ENCODE measurements at places on chromosomes 5 and 9.

DNA sequence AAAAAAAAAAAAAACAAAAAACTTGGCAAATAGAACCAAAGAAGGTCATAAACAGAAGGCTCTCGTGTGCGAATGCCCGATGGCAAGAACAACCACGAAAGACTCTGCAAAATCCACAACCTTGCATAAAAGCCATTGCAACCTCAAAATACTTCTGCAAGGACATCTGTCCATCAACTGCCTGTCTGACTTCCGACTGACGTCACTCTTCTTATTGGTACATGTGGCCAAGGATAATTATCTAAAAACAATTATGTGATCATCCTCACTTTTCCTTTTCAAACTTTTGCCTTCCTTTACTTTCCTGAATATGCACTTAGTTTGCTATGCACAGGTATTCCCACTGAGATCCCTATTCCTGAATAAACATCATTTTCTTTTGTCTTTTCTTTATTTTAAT, 29.2 kb upstream of the DNAH5 start:
- DNase-seq = no peak

- no peak for DNase-seq
These were observed 46.1 kb upstream of the ZBED3 start for GRCh38 chr5:77133061-77133758.

GRCh38 chr5:152503206-152503605, 98.1 kb upstream of the NMUR2 start:
- DNase-seq = no peak

DNA sequence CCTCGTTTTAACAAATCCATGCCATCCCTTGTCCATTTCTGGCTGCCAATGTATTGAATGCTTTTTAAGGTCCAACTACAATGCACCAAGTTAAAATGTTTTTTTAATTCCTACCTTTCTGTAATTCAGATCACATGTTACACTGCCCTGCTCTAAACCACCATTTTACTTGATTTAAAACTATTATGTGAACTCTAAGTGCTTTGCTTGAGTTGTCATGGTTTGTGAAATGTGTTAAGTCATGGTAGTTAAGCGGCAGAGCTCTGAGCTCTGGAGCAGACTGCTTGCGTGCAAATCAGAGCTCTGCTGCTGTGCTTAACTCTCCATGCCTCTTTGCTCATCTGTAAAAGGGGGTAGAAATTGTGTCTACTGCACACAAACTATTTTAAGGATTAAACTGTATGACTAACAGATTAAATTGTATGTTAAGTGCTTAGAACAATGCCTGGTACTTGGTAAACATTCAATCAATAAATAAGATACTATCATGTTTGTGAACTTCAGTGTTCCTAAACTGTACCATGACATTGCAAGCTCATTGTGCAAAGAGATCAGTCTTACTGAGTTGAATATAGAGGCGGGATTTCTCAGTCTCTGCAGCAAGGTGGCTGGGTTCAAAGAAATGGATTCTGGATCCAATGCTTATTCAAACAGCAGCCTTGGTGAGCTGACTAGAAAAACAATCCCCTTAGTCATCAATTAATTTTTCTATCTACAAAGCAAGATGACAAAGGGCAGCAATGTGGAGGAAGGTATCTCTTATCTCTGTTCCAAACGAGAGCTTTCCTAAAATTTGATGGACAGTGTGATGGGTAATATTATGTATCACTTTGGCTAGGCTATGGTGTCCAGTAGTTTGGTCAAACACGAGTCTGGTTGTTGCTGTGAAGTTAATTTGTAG, 16.1 kb upstream of the CMBL start:
- no peak for DNase-seq

- DNase-seq = no peak
These were observed 324.5 kb downstream of the GADD45G start for GRCh38 chr9:89929315-89929672.

GRCh38 chr9:106892632-106893031, 29.7 kb downstream of the ZNF462 start:
- DNase-seq = no peak

GRCh38 chr5:126562823-126563222, 32.2 kb downstream of the ALDH7A1 start:
- DNase-seq = no peak

DNA sequence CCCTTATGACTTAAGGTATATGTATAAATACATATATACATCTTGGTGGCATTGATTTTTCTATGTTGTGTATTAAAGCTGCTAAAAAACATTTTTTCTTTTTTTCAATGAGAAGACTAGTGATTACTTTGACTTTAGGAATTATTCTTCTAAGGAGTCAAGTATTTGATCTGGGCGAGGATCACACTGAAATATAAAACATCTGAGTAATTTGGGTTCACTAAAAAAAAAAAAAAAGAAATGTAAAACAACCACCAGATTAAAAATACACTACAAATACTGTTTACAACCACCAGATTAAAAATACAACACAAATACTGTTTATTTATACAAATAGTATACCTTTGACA, 9.0 kb downstream of the UBAP1 start:
- no peak for DNase-seq

DNA sequence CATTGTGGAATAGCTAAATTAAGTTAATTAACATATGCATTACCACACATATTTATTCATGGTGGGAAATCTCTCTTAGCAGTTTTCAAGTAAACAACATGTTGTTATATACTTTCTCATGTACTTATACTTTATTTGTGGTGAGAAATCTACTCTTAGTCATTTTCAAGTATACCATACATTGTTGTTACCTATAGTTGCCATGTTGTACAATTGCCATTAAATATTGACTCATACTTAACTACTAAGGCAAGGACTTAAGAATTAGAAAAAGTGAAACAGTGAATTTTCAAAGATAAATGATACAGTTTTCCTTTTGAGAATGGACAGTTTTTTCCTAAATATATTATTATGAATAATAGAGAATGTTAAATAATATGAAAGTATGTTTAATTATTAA, 27.7 kb downstream of the UGCG start:
- no peak for DNase-seq

GRCh38 chr5:143194206-143194605, 209.3 kb downstream of the NR3C1 start:
- DNase-seq = no peak

DNA sequence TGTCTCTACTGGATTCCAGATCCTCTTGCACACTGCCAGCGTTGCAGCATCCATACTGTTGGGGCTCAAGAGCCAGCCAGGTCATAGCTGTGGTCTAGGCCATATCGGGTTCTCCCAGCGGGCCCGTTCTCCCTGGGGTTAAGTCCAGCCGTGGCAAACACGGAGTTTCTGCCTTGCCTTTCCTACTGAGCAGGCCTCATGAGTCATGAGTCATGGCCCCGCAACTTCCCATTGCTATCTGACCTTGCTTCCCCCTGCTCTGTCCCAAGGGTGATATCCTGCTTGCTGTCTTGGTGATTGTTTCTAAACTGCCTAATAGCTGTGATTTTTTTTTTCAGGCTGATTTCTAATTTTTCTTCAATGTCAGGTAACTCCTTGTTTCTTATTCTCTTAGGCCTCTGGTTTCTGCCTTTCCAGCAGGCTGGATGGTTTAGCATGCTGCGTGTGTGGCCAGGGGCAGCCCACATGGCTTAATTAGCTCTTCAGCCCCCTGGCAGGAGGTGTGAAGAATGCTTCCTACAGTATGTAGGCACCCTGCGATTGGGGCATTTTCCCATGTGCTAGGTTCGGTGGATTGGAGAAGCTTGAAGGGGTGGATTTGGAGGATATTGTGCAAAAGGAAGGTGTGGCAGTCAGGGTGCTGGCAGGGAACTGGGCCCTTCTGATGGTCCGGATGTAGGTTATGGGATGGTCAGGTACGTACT, 18.7 kb downstream of the DAPK1 start:
- no peak for DNase-seq

GRCh38 chr9:97519441-97519970, 18.0 kb downstream of the TMOD1 start:
- no peak for DNase-seq

DNA sequence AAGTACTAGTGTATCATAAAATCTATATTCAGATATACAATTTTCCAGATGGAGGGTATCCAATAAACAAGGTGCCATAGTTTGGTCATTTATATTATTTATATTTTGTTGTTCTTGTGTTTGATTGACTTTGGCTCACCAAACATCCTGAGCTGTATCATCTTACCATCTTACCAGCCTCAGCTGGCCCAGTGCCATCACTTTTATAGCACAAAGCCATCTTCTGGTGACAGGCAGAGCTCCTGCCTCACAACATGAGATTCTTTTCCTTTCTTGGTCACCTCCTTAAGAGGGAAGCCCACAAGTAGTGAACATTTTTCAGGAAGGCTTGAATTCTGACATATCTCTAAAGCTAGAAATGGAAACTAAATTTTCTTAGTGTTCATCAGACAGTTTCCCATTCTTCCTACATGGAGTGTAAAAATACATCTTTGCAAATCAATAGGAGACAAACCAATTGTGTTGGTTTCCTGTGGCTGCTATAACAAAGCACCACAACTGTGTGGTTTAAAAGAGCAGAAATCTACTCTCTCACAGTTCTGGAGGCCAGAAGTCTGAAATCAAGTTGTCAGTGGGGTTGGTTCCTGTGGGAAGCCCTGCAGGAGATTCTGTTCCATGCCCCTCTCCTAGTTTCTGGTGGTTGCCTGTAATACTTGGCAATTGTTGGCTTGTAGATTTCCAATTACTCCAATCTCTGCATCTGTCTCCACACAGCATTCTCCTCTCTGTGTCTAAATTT, 341.8 kb downstream of the MAN2A1 start:
- DNase-seq = no peak

DNA sequence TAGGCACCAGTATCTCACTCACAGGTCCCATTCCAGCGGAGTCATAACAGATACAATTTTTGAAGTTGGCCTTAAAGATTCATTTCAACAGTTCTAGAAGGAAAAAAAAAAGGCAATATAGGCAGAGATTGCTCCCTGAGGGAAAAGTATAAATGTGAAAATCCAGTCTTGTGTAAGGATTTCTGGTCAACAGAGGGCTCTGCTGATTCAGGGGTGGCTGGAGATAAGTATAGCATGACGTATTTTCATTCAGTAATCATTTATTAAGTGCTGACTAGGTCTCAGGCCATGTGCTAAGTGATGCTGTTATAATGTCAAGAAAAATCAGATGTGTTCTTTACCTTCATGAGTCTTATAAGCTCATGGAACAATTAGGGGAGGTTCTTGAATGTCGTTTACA, 377.3 kb upstream of the MEF2C start:
- no peak for DNase-seq

GRCh38 chr5:67731886-67732285, 483.7 kb upstream of the PIK3R1 start:
- DNase-seq = no peak

DNA sequence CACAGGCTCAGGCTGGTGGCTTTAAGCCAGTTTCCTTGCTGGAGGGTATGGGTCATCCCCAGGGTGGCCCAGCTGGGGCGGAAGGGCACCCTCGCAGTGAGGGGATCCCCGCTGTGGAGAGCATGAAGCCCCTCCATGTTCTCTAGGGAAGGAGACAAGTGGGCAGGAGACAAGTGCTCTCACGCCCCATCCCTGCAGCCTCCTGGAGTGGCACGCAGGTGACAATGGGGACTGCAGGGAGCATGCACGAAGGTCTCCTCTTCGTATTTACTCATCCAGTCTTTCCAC, 83.3 kb downstream of the GTF3C4 start:
- no peak for DNase-seq

DNA sequence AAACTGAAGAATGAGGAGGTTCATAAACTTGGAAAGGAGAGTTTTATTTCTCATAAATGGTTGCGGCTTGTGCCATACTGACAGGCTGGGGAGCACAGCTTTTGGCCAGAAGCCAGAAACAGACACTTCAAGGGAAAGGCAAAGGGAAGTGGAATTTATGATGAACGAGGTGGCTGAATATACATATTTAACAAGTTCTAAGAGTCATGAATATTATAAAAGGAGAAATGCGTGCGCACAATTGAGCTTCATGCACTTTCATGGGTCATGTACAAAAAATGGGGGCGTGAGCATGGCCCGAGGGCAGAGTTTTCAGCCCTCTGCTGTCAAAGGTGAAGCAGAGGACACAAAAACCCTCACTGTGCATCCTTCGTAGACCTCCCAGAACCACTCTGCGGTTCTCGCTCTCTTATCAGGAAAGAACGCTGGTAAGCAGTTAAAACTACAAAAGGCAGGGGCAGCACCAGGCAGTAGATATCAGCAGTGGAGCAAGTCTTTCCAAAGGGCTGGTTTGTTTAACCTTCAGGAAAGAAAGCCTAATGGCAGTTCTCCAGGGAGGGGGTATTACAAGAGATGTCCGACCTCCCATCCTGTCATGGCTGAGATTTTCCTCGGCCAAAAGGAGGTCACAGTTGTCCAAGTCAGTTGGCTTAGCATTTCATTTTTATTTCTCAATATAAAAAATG, 29.0 kb downstream of the AUH start:
- DNase-seq = no peak

DNA sequence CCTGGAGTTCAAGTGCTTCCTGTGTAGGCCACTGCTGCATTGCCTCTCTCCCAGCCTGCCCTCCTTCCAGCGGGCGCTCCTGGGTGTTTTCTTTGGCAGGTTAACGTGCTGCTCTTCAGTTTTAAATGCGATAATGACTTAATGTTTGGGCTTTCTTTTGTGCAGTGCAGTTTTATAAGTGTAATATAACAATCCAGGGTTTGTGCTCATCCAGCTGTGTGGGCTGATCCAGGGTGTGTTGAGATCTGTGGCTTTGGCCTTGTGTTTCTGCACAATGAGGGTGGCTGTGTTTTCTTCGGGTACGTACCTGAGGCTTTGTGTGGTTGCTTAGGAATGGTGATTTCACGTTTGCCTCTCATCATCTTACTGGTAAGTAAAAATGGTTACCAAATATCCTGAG, 50.6 kb downstream of the PCSK5 start:
- no peak for DNase-seq

DNA sequence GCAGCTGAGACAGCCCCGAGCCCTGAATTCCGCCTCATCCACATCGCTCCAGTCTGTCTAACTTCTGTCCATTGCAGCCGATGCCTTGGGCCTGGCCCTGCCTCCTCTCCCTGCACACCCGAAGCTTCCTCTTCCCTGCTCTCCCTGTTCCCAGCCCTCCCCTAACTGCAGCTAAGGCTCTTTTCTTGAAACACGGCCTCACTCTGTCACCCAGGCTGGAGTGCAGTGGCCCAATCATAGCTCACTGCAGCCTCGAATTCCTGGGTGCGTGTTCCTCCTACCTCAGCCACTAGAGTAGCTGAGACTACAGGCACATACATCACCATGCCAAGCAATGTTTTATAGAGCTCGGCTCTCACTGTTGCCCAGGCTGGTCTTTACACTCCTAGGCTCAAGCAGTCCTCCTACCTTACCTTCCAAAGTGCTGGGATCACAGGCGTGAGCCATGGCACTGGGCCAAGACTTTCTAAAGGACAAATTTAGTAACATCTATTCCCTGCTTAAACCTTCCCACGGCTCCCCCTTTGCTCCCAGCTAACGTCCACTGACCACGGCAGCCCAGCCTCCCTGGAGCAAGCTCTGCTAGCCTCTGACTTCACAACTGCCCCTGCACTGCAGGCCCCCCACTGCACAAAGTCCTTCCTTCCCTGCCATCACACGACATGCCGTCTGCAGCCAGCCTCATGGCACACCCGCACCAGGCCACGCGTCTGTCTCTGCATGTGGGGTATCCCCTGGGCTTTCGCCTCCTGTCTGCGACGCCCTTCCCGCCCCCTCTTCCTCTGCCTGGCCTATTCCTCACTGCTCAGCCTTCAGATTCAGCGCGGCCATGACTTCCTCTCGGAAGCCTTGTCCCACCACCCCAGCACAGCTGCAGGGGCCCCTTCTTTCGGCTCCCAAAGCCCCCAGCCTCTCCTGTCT, 28.6 kb downstream of the LAMC3 start:
- DNase-seq = no peak
